ENCODE measurements at places on chromosomes 1 and 21. TPM values are rescaled to one million over a fixed set of nuclear protein-coding genes. Genes with fewer than 3 reads are reported as not detected.

The BATF3 gene
- 1.6 TPM for total RNA-seq

The SLC1A7 gene
- not detected for total RNA-seq

The HDAC1 gene
- total RNA-seq, result 95.5 TPM

The KCNJ15 gene
- under 0.01 TPM for total RNA-seq

The CLIC4 gene
- total RNA-seq, result 392 TPM

The CELA3B gene
- total RNA-seq, result not detected

- DNase-seq, result no peak
Measured at GRCh38 chr1:92516574-92516973, 29.8 kb upstream of the GFI1 start.

- no peak for DNase-seq
Measured at GRCh38 chr1:228313536-228314277, 92.9 kb downstream of the TRIM11 start.

- no peak for DNase-seq
Measured at GRCh38 chr1:42834803-42835202, 11.6 kb upstream of the ZNF691 start.

- DNase-seq, result peak; percentile 35
Measured at GRCh38 chr21:28518630-28519029, 474.0 kb downstream of the LTN1 start.

DNA sequence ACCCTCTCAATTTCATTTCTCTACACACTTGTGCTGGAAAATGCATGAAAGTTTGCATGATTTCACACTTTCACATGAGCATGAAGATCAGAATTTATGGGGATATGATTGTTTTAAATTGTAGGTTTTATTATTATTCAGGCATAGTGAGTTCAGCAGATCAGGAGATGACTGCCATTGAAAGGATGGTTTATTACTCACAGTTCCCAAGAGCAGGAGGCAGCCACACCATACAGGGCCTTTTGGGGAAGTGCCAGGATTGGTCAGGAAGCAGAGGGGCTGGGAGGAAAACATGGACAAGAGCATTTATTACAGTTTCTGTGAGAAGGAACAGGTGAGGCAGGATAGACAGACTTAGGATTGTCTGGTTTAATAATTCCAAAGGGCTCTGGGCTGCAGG is 114.6 kb upstream of the KCNJ15 start:
- DNase-seq, result no peak

- peak; percentile 19 for DNase-seq
Measured at GRCh38 chr1:233224311-233224710, 71.2 kb downstream of the PCNX2 start.

DNA sequence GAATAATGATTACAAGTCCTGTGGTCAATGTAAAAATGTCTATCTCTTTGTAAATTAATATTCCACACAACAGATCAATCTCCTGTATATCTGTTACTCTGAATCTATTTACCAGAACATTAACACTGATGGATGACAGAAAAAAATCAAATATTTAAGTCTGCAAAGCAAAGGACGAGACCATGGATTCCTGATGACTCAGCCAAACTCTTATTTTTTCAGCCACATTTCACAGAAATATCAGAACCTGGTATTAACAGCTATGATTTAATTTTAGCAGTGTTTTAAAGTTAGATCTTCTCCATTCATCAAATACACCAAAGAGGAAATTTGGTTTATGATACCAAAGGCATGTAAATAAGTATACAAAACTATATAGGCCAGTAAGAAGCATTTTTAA is 46.1 kb downstream of the FAF1 start:
- peak; percentile 3 for DNase-seq
